Ovary (tissue), 10 donors: ENCODE measurements at places on chromosomes 7 and 10. TPM values are rescaled to one million over a fixed set of nuclear protein-coding genes. Genes with fewer than 3 reads are reported as not detected.

Gene TMEM178B
- 0.70 TPM for total RNA-seq

Gene SLC26A3
- total RNA-seq = 0.77 TPM

Gene EPO
- total RNA-seq = not detected

Gene CRYGN
- 0.67 TPM for total RNA-seq

Gene PRKCQ
- total RNA-seq = 0.83 TPM

Gene SLC39A12
- not detected for total RNA-seq

Gene HOXA11
- 2.0 TPM for total RNA-seq

Gene IL6
- 8.2 TPM for total RNA-seq

Gene FASTK
- 61.2 TPM for total RNA-seq

Gene NKX1-2
- not detected for total RNA-seq

Gene TMEM140
- 5.9 TPM for total RNA-seq

Gene UTF1
- total RNA-seq = 1.1 TPM

Gene MMP21
- total RNA-seq = 1.3 TPM

Gene CHN2
- 17.9 TPM for total RNA-seq

Gene WIPF3
- 49.8 TPM for total RNA-seq

Gene CLDN4
- 22.1 TPM for total RNA-seq

Gene LYZL1
- not detected for total RNA-seq

Gene ZDHHC16
- total RNA-seq = 24.0 TPM

Gene CFAP43
- 5.3 TPM for total RNA-seq

Gene IKZF1
- total RNA-seq = 1.8 TPM

Gene RADIL
- total RNA-seq = 1.7 TPM

Gene SLC16A12
- 1.1 TPM for total RNA-seq
